ENCODE measurements at places on chromosomes 12 and 14.
A peak's percentile ranks its signal among the peaks of the same experiment; 100 is the strongest.

DNA sequence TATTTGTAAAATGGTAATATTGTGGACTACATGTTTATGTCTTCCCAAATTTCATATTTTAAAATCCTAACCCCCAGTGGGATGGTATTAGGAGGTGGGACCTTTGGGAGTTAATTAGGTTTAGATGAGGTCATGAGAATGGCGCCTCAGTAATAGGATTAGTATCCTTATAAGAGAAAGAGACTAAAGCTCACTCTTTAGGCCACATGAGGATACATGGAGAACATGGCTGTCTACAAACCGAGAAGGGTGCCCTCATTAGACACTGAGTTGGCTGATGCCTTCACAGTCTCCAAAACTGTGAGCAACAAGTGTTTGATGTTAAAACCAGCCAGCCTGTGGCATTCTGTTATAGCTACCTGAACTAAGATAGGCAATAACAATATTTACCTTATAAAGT is 58.3 kb upstream of the OTOGL start:
- no peak for DNase-seq

DNA sequence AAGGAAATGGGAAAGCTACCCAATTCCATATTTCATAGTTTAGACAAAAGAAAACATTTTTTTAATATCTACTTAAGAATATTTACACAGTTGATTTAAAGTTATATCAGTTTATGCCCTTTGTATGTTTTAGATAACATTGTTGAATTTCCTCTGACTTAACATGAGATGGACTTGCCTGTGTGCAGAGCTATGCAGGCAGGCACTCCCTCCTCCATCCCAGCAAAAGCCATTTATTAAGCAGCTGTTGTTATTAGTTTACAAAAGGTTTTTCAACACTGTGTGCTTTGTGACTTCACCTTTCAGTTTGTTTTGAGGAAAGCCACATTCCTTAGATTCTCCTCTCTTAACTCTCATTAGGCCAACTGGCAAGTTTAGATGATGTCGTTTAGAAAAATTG is 337.5 kb upstream of the PDE3A start:
- DNase-seq = no peak

- no peak for DNase-seq
Observed at GRCh38 chr14:73842851-73843250, 8.8 kb upstream of the PTGR2 start.

DNA sequence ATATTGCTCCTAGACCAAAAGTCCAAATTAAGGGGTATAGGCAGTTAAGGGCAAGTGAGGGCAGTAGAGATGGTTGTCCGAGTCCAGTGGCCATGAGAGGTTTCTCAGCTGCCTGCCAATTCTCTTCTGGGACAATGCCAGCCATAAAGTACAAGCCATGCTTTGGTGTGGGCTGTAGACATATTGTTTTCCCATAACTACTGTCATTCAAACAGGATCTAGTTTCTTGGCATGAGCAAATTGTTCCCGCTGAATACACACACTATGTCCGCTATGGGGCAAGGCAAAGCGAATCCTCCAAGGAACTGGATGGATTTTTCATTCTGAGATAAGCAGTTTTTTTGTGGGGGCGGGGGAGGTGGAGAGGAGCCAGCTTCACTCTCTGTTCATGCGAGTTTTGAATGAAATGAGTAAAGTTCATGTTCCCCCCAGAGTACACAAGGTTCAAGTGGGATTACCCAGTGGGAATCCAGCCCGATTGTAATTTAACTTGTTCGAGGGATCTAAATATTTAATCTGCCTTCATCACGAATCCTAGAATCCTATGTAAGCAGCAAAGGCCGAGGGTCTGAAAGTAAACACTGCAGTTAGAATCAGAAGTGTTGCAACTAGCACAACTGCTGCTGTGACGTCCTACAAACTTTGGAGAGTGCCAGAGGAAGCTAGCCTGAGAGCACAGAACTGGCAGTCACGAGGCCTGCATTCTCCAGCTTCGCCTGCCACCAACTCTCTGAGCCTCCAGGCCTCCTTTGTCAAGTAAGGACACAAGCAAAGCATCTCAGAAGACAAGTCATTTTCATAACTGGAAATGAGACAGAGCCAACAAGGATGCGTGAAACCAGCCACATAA is 137.0 kb downstream of the CRADD start:
- DNase-seq = no peak

GRCh38 chr14:83873669-83874068 is 1656.3 kb upstream of the FLRT2 start:
- DNase-seq = no peak

DNA sequence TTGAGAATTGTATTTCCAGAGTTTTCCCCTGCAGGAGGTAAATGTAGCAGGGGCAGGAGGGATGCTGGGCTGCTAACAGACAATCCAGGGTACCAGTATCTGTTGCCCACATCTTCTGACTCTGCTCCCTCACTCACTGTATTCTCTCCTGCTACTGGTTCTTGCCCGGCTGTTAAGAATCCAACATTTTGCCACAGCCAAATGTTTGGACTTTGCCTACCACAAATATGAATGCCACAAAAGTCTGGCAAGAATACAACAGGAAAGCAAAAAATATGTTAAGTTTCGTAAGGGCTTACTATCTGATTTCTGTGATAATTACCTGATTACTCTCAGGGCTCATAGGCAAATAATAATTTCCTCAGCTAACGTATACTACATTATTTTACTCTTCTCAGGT is 160.0 kb downstream of the BCAT1 start:
- DNase-seq = no peak

- DNase-seq = no peak
Observed at GRCh38 chr12:946212-946611, 3.3 kb downstream of the RAD52 start.

DNA sequence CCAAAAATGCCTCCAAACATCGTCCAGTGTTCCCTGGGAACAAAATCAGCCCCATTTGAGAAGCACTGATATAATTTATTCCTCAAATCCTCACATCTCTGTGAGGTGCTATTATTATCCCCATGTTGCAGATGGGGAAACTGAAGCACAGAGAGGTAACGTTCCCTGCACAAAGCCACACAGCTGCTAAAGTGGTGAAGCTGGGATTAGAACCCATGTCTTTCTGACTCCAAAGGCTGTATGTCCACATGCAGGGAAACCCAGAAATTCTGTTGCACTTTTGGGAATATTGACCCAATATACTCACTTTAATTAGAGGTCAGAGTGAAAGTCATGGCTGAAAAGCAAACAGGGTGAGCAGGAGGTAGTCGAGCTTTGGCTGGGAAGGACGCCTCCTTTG is 19.1 kb upstream of the WSCD2 start:
- no peak for DNase-seq

GRCh38 chr12:11630046-11630706 is 19.3 kb upstream of the ETV6 start:
- peak; percentile 22 for DNase-seq

DNA sequence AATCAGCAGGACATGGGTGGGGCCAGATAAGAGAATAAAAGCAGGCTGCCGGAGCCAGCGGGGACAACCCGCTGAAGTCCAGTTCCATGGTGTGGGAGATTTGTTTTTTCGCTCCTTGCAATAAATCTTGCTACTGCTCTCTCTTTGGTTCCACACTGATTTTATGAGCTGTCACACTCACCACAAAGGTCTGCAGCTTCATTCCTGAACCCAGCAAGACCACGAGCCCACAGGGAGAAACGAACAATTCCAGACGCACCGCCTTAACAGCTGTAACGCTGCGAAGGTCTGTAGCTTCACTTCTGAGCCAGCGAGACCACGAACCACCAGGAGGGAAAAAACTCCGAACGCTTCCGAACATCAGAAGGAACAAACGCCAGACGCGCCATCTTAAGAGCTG is 2.8 kb upstream of the CNIH1 start:
- no peak for DNase-seq

GRCh38 chr12:124620606-124621295 is 53.3 kb upstream of the NCOR2 start:
- DNase-seq = no peak

DNA sequence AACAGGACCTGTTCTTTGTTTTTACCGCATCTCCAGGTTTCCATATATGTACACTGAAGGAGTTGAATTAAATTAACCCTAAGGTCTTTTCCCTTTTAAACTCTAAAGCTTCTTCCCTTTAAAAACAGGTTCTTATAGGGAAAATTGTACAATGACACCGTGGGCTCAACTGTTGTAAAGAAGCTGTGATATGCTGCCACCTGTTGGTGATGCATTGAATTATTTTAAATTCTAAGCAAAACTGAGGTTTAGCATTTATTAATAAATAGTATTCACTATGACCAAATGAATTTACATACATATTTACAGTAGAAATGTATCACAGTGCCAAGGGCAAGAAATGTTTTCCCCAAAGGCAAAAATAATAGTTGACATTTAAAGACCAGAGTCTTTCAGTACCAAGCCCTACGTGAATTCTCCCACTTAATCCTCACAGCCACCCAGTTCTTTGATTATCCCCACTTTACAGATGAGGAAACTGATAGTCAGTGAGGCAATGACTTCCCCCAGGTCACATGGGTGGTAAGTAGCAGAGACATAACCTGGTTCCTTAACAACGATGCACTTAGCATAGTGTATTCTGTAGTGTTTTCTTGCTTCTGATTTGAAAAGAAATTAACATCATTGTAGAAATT is 35.7 kb upstream of the TMEM263 start:
- peak; percentile 49 for DNase-seq

DNA sequence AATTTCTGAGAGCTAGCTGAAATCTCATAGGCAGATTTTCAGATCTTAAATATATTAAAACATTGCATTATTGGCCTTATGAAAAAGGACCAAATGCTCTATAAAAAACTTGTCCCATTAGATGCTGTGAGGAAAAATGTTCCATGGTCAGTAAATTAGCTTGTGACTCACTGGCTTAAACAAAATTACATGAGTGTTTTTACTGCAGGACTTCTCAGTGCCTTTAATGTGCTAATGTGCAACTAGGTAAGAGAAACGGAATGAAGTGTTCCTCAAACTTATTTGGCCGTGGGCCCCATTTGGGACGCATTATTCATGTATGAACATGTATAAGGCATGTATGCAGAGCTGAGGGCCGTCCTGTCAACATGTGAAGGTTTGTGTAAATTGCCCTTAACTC is 41.7 kb downstream of the MYRFL start:
- DNase-seq = no peak

DNA sequence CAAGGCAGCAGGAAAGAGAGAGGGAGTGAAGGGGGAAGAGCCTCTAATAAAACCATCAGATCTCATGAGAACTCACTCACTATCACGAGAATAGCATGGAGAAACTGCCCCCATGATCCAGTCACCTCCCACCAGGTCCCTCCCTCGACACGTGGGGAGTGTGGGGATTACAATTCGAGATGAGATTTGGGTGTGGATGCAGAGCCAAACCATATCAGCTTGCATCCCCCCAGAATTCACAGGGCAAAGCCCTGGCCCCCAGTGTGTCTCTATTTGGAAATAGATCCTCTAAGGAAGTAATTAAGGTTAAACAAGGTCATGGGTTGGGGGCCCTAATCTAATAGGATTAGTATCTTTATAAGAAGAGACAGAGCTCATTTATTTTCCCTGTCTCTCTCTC is 56.1 kb upstream of the TCL1A start:
- DNase-seq = no peak

- DNase-seq = no peak
Observed at GRCh38 chr12:13462450-13462849, 265.9 kb downstream of the EMP1 start.

- no peak for DNase-seq
Observed at GRCh38 chr12:70074510-70074909, 168.7 kb upstream of the CNOT2 start.

- DNase-seq = no peak
Observed at GRCh38 chr12:130253866-130254265, 83.8 kb upstream of the PIWIL1 start.

DNA sequence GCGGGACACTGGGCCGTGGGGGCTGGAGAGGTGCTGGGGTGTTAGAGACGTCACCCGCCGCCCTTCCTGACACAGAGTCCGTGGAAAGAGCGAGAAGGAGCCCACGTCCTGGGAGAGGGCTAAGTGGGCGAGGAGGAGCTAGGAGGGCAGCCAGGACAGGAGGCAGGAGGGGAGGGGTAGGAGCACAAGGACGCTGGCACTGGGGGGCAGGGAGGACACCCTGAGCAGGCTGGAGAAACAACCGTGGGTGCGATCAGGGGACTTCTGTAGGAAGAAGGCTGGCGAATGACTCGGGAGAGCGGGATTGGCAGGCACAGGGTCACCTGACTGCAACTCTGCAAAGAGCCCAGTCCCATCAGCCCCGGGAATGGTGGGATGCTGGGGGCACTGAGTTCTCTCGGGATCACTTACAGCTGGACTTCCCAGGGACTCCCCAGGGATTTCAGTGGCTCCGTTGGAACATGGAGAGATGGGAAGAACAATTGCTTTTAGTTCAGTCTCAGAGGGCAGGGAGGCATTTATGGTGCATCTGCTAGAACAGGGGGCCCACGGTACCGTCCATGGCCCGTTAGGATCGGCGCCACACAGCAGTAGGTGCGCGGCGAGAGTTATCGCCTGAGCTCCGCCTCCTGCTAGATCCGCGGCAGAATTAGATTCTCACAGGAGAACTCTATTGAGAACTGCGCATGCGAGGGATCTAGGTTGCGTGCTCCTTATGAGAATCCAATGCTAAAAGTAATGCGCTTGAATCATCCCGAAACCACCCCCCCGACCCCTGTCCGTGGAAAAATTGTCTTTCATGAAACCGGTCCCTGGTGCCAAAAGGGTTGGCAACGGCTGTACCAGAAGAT is 24.3 kb downstream of the UBR7 start:
- peak; percentile 50 for DNase-seq

GRCh38 chr14:93299416-93299815 is 33.4 kb downstream of the BTBD7 start:
- no peak for DNase-seq

DNA sequence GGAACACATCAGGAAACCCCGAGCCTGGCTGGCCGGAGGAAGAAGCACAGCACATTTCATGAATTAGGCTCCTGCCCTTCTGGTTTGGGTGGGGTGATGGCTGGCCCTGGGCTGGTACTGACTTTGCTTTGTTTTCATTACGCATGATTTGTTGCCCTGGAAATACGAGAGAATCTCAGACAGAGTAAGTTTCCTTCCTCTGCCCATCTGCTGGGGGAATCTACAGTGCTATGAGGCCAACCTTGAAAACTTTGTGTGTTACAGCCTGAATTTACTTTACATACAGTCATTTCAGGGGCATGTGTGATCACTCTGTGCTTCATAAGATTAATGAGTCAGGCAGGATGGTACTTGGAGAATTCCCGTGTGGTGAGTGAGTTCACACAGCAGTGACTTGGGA is 20.5 kb upstream of the SLC5A8 start:
- DNase-seq = no peak

Measured in NCI-H1105 treated with DMSO at 0.1 percent for 48 hours (cell line).